Stimulated activated CD4-positive, alpha-beta T cell treated with anti-CD3 and anti-CD28 coated beads, TNF-alpha, amount 100 ng/mL, for 1 hour (primary cell): ENCODE measurements at places on chromosomes 12 and 14.

- DNase-seq: no peak
Measured at GRCh38 chr12:104588047-104588920, 131.5 kb downstream of the CHST11 start.

GRCh38 chr14:105388110-105388951, 10.0 kb upstream of the TEX22 start:
- DNase-seq: no peak

- no peak for DNase-seq
Measured at GRCh38 chr14:68807148-68807600, 14.3 kb upstream of the ZFP36L1 start.

- DNase-seq: no peak
Measured at GRCh38 chr12:72505227-72505626, 233.1 kb downstream of the TRHDE start.

DNA sequence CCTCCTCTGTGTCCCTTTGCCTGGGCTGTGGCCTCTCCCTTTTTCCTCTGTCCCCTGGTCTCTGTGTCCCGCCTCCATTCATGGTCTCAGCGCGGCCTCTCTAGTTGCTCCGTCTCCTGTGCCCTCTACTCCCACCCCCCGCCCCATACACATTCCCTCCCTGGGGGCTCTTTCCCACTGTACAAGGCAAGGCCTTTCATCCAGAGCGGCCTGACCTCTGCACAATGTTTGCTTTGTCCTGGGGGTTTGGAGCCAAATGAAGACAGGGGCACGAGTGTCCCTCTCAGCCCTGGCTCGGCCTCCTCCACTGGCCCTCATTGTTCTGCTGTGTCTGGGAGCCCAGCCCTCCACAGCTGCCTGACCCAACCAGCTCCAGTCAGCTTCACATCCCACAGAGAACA, 678.6 kb downstream of the BCL11B start:
- no peak for DNase-seq

GRCh38 chr14:62179367-62180018, 417.3 kb downstream of the SNAPC1 start:
- DNase-seq: no peak

GRCh38 chr14:64979336-64980074, 7.2 kb upstream of the FNTB start:
- no peak for DNase-seq

GRCh38 chr12:68450947-68451260, 118.7 kb upstream of the MDM1 start:
- DNase-seq: no peak

GRCh38 chr12:56288705-56289387, 11.3 kb downstream of the CS start:
- DNase-seq: no peak
